Stimulated activated CD4-positive, alpha-beta T cell treated with anti-CD3 and anti-CD28 coated beads, TNF-alpha, amount 100 ng/mL, for 48 hours (primary cell): ENCODE measurements at places on chromosomes 5 and 9.

DNA sequence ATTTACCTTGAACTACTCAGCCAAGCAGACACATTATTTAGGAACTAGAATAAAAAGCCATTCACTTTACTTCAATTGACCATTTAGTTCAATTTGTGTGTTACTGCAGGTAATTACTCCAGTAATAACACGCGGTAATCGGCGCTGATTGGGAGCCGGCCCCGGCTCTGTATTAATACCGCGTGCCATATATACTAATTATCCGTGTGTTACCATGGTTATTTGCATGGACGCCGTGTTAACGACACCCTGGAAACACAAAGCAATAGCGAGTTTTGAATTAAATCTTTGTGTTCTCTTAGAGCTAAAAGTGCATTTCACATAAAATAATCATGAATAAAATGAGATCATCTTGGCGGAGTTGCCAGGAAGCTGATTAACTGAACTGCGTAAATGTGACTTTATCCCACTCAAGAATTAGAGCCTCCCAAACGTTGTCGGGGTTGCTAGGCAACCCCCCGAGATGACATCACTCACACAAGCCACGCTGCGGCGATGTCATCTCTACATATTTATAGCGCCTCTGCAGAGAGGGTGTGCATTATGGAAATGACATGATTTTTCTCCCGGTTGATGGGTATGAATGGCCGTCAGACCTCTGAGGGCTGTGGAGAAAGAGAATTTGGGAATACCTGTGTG is 41.4 kb upstream of the RNU6ATAC start:
- DNase-seq, result no peak

DNA sequence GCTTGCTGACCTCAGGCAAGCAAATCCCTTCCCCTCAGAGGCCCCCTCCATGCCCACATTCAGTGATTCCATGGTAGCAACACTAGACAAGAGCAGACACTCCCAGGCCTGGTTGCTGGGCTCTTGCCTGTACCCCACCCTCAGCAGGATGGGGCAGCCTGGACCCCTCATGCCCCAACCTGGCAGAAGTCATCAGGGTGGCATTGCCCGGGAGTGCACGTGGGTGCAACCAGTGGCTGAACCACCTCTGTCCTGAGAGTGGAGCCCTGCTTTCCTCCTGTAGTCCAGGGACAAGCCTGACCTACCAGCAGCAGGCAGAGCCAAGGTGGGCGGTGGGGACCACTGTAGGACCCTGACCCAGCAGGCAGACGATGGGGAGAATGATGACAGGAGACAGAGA is 65.8 kb upstream of the TBC1D2 start:
- DNase-seq, result no peak

DNA sequence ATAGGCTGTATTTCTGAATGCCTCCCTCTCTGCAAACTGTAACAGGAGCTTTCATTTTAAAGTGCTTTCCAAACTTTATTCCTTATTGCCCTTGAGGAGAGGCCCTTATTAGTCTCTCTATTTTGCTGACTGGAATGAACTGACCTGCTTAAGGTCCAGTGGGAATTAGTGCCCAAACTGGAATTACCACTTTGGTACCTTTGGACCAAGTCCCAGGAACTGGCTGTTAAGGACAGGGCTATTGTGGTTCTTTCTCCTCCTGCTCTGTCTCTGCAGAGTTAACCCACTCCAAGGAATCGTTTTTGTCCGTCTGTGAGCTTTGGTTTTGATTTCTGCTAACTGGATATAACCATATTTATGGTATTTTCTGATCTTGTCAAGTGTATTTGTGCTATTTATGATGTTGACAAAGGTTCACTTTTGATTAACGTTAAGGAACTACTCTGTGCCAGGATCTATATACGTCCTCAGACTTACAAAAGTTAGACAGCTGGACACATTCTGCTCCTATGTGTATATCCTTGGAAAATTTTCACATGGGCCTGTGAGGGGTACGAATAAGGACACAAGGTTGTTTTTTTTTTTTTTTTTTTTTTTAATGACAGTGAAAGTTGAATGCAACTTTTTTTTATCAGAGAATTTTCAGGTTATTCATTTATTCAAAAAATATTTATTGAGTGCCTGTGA is 189.1 kb upstream of the ANKRD55 start:
- no peak for DNase-seq

DNA sequence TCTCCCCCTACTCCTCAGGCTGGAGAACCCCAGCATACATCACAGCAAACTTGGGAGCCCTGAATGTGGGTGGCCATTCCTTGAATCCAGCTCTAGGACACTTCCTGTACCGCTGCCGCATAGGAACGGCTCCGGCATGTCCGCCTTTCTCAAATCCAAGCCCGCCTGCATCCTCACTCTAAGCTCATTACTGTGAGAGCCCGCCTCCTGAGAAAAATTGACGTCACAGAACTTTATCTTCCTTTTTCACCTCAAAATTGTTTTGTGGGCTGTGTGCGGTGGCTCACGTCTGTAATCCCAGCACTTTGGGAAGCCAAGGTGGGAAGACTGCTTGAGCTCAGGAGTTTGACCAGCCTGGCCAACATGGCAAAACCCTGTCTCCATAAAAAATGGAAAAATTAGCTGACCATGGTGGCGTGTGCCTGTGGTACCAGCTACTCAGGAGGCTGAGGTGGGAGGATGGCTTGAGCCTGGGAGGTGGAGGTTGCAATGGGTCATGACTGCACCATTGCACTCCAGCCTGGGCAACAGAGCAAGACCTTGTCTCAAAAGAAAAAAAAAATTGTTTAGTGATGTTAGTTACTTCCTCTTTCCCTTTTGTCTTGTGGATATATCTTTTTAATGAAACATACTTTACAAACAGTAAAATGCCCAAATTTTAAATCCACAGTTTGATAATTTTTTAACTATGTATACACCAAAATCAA is 22.8 kb downstream of the RNF44 start:
- no peak for DNase-seq

DNA sequence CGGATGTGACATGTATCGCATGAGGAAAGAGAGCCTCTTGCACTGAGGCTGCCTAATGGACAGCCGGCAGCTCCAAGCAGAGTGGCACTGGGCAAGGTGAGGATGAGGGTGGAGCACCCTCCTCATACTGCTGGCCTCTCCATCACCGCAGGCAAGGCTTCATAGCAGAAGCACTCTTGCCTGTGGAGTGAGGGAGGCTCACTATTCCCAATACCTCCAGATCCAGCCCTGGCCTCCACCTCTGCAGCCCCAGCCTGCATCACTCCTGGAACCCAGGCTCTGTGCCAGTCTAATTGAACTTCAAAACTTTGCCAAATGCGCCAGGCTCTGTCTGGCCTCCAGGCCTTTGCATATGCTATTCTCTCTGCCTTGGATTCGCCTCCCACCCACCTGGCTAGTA is 29.7 kb upstream of the ARAP3 start:
- DNase-seq, result no peak

GRCh38 chr5:154485850-154486426 is 7.9 kb upstream of the HAND1 start:
- DNase-seq, result no peak

DNA sequence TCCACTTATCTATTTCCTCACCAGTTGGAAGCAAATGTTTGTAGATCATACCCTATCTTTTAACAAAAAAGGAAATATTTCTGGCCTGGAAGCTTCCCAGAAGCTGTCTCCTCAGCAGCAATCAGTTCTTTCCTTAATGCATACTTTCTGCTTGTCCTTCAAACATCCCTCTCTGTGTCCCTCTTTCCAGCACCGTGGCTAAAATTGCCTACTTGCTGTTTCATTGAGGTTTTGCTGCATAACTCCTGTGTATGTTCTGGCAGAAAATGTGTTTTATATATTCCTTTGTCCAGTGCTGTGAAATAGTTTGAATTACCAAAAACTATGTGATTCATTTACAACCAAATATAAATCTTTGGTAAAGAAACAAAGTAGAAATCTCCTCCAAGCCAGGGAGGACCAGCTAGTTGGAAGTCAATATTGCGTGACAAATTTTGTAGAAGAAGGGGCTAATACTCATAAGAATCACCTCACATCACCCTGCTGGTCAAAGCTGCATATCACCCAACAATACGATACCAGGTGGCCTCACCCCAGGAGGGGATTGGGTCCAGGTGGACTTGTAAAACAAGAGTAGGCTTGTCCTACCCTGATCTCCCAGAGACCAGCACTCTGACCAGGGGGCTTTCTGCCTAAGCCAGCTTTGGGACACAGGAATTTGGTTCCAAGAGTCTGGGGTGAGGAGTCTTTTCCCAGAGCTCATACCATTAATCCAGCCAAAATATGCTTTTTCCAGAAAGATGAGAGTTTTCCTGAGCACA is 198.4 kb upstream of the SNX2 start:
- DNase-seq, result no peak

GRCh38 chr5:27701931-27702903 is 663.8 kb upstream of the CDH9 start:
- no peak for DNase-seq

- DNase-seq, result no peak
These were observed 55.9 kb downstream of the OTULIN start for GRCh38 chr5:14720236-14720923.

- DNase-seq, result no peak
These were observed 567.7 kb upstream of the TLE4 start for GRCh38 chr9:79004032-79004431.
